ENCODE measurements at places on chromosomes 11 and 22. TPM values are rescaled to one million over a fixed set of nuclear protein-coding genes. Genes with fewer than 3 reads are reported as not detected.

- H3K27me3 ChIP-seq: no peaks in the 10 kb centered on the region
- no peaks in the 10 kb centered on the region for H3K4me1 ChIP-seq
These were observed 98.5 kb downstream of the CYP2R1 start for GRCh38 chr11:14793546-14793945.

DNA sequence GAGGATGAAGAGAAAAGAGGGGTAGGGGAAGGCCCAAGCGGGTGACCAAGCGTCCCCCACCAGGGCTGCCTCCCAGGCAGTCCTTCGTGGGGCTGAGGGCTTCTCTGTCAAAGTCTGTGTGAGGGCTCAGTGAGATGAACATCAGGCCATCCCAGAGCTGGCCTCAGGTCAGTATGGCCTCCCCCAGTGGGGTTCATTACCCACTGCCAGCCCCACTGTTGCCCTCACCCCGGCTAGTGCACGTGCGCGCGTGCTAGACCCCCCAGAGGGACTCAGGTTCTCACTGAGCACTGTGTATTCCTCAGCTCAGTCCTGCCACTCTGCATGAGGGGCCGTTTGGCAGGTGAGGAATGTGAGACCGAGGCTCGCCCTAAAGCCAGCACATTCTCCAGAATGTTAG, 3.3 kb downstream of the KDELR3 start:
- DNase-seq: no peak
- H3K27me3 ChIP-seq: no peaks in the 10 kb centered on the region
- no peaks in the 10 kb centered on the region for H3K36me3 ChIP-seq
- H3K27ac ChIP-seq: no peak overlapping the region

DNA sequence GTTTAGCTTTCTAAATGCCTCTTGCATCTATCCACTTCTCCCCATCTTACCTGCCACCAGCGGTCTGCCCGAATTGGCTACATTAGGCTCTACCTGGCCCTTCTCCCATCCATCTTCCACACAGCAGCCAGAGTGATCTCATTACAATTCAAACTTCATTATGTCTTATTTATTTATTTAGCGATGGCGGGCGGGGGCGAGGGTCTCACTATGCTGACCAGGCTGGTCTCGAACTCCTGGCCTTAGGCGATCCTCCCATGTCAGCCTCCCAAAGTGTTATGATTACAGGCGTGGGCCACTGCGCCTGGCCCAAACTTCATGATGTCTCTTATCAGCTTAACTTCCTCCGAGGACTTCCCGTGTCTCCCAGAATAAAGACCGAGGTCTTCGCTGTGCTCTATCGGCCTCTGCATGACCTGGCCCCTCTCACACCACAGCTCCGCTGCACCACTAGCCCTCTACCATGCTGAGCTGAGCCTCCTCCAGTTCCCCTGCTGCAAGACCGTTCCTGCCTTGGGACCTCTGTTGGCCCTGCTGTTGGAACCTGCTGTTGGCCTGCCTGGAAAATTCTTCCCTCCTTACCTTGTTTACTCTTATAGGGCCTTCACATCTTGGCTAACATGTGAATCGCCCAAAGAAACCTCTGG, 870 bp upstream of the CTTN start:
- H3K4me3 ChIP-seq: peak overlapping the region; percentile 84
- peak overlapping the region; percentile 95 for H3K27ac ChIP-seq
- H3K36me3 ChIP-seq: no peaks in the 10 kb centered on the region
- no peak for DNase-seq
- H3K27me3 ChIP-seq: no peaks in the 10 kb centered on the region

DNA sequence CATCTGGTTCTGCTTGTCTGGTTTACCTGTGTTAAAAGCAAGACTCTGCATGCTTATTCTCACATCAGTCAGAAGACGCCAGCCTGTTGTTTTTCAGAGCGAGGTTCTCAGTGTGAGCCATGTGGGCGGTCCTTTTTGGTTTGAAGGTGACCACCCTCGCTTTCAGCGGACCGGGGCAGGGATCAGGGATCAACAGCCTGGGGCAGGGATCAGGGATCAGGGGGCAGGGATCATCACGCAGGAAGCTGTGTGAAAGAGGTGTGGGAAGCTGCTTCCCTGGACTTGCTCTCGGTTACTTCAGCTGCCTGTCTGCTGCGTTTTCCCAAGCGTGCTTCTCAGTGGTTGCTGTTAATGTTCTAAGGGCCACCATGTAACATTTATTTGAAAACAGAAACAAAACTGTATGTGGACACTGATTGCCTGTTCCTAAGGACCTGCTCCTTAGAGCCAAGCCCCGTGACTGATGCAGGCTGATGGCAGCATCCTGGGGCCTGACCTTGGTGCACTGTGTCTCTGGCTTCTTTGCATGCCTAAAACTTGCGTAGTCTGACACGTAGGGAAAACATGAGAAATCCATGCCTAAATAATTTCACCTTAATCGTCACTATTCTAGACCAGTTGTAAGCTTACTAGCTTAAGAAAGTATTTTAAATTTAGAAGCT, 146.9 kb downstream of the ATXN10 start:
- H3K4me3 ChIP-seq: no peak overlapping the region
- H3K27ac ChIP-seq: peak overlapping the region; percentile 59
- H3K36me3 ChIP-seq: no peaks in the 10 kb centered on the region
- H3K4me1 ChIP-seq: peaks cover 24% of the 10 kb centered on the region
- H3K27me3 ChIP-seq: no peaks in the 10 kb centered on the region
- no peak for DNase-seq

DNA sequence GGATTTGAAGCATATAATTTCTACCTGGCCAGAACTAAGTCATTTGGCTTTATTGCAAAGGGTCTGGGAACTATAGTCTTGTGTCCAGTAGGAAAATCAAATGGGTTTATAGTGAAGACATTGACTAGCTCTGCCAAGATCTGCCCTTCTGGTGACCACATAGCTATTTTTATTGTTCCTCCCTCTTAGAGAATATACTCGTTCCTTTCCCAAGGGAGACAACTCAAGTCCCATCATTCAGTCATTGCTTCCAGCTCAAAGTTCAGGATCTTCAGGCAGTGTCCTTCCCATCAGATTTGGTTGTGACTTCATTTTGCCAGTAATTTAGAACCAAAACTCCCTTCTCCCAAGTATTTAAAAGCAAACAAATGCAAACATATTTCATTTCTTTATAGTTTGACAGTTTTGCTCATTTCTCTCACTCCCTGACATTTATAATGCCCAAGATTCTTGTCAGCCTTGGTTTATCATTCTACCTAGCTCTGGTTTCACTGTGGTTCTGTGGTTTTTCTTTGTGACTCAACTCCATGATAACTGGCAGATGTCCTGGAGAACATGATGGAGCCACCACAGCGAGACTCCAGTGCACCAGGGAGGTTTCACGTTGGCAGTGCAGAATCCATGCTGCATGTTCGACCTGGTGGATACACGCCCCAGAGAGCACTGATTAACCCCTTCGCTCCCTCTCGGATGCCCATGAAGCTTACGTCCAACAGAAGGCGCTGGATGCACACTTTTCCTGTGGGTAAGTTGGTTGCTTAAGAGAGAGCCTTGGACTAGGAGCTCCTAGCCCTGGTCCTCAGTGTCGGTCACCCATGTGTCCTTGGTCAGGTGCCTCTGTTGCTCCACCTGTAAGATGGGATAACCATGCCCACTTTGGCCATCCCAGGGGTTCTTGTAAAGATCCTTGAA, 64.9 kb downstream of the DEPDC5 start:
- H3K36me3 ChIP-seq: peaks cover 63% of the 10 kb centered on the region
- no peak for DNase-seq
- no peaks in the 10 kb centered on the region for H3K27me3 ChIP-seq

- no peak for DNase-seq
- no peak overlapping the region for H3K27ac ChIP-seq
- no peaks in the 10 kb centered on the region for H3K36me3 ChIP-seq
- no peaks in the 10 kb centered on the region for H3K4me1 ChIP-seq
These were observed 8.3 kb downstream of the MUC6 start for GRCh38 chr11:1028291-1028540.

- peak; percentile 18 for DNase-seq
- H3K36me3 ChIP-seq: no peaks in the 10 kb centered on the region
- no peak overlapping the region for H3K4me3 ChIP-seq
- no peaks in the 10 kb centered on the region for H3K27me3 ChIP-seq
- H3K27ac ChIP-seq: no peak overlapping the region
These were observed 31.9 kb downstream of the KCNQ1OT1 start for GRCh38 chr11:2667940-2668339.

- H3K4me3 ChIP-seq: no peak overlapping the region
- peaks cover 22% of the 10 kb centered on the region for H3K4me1 ChIP-seq
- no peak overlapping the region for H3K27ac ChIP-seq
- no peaks in the 10 kb centered on the region for H3K36me3 ChIP-seq
- H3K27me3 ChIP-seq: no peaks in the 10 kb centered on the region
- no peak for DNase-seq
These were observed 424.6 kb downstream of the BUD13 start for GRCh38 chr11:116348226-116348625.

- no peak overlapping the region for H3K27ac ChIP-seq
- no peaks in the 10 kb centered on the region for H3K36me3 ChIP-seq
- no peaks in the 10 kb centered on the region for H3K4me1 ChIP-seq
- H3K4me3 ChIP-seq: no peak overlapping the region
- no peak for DNase-seq
These were observed 632.6 kb upstream of the KIRREL3 start for GRCh38 chr11:127632976-127633680.

GRCh38 chr22:27419473-27419872, 382.1 kb downstream of the MN1 start:
- H3K27me3 ChIP-seq: no peaks in the 10 kb centered on the region
- H3K4me3 ChIP-seq: no peak overlapping the region
- no peak overlapping the region for H3K27ac ChIP-seq
- H3K4me1 ChIP-seq: peaks cover 18% of the 10 kb centered on the region
- H3K36me3 ChIP-seq: no peaks in the 10 kb centered on the region
- DNase-seq: no peak

SLC22A12 gene
- total RNA-seq: not detected

KRTAP5-8 gene
- total RNA-seq: not detected

MAJIN gene
- not detected for total RNA-seq

PGA5 gene
- total RNA-seq: not detected

Measured in sigmoid colon (tissue), 7 donors.